ENCODE measurements at places on chromosomes 13 and 19.

DNA sequence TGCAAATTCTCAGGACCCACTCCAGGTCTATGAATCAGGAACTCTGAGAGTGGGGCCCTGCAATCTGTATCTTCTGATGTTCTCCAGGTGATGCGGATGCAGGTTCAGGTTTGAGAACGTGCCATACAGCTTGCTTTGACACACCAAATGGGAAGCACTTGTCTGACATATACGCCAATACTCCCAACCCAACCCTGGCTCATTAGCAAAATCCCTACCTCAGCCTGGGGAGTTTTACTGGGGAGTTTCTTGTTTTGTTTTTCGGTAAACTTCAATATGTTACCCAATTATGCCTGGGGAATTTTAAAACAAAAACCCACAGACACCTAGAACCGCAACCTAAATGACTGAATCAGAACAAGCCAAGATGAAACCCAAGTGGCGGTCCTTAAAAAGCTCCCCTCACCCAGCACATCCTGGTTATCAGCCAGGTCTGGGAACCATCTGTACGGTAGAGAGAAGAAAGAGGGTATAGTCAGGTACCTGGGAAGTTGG is 41.2 kb downstream of the ABCC4 start:
- no peak for DNase-seq

DNA sequence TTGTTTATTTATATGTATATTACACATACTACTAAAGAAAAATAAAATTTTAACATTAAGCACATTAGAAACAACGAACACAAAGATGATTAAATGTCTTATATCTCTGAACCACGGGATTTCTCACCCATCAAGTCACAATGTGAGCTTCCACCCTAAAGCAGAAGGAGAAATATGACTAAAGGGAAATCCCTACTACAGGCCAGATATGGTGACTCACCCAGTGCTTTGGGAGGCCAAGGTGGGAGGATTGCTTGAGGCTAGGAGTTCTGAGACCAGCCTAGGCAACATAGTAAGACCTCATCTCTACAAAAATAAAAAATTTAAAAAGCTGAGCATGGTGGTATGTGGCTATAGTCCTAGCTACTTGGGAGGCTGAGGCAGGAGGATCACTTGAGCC is 24.6 kb downstream of the DCT start:
- DNase-seq: no peak

DNA sequence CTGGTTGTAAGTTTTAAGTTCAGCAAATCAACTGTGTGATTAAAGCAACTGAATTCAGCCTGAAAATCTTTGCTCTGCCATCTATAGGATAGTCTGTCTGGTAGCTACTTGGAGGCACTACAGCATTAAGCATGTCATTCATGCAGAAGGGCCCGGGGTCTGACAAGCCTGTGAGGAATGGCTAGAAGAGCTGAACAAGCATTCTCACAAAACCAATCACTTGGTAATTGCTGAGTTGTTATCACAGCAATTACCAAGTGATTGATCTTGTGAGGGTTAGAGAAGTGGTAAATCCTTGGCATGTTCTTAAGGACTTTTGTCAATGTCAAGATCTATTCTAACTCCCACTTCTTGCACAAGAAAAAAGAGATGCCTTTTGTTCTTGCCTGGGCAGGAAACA is 356.1 kb downstream of the FGF14 start:
- DNase-seq: no peak

DNA sequence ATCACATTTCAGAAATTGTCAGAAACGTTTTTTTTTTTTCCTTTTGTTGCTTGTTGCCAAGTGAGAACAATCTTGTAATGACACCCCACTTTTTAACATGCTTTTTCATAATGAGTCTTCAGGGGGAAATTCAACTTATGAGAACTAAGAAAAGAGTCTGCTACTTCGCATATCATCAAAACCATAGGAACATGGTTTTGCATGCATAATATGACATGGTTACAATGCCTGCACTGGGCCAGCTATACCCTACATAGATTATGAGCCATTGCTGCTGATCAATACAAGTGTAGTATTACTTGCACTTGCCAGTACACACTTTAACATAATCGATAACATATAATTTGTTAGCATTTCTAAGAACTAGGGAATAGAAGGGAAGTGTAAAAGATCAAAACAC is 191.0 kb upstream of the NBEA start:
- no peak for DNase-seq

GRCh38 chr19:43126720-43127119 is 44.2 kb upstream of the PSG2 start:
- DNase-seq: no peak

- no peak for DNase-seq
Measured at GRCh38 chr13:97631158-97631557, 197.2 kb downstream of the RAP2A start.

GRCh38 chr13:113942591-113943103 is 31.2 kb downstream of the C13orf46 start:
- no peak for DNase-seq

DNA sequence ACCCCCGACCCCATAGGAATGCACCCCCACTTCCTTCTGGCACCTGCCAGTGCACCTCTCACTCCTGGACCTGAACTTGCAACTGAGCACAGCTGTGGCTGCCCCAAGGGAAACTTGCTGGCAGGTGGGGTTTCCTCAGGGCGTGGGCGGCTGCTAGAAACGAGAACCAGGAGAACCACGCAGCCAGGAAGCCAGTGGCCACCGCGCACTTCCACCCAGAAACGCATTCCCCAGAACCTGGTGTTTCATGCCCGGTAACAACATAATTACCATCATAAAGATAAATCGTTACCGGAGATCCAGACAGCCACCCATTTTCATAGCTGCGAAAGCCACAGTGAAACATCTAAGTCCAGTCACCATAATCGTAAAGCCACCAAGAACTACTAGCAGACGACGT is 75.2 kb upstream of the C13orf46 start:
- no peak for DNase-seq

GRCh38 chr13:47220453-47221140 is 323.7 kb upstream of the HTR2A start:
- DNase-seq: no peak

DNA sequence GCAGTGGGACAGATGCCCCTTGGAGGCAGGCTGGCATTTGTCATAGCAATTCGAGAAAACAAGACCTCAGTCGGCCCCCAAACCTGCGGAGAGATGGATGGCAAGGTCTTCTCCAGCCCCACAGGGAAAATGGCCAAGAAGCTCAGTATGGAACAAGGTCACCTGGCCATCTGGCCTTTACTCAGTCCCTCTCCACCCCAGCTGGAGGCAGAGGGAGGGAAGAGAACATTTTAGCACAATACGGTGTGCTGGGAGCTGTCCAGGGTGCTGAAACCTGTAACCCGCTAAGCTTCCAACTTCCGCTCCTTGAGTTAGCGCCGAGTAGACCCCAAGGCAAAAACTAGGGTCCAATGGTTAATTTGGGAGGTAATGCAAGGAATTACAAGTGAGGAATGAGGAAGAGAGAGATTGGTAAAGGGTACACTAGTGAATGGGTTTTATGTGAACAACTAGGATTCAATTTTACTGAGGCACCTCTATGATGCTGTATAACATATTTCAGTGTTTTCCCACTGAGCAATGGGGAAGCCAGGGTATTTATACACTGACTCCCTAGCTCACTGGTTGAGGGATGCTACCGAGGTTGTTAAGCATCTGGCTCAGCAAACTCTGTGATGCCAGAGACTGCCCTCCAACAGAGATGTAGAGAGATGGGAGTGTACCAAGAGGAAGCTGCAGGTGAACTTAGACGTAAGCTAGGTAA is 64.3 kb downstream of the CACNA1A start:
- DNase-seq: no peak

DNA sequence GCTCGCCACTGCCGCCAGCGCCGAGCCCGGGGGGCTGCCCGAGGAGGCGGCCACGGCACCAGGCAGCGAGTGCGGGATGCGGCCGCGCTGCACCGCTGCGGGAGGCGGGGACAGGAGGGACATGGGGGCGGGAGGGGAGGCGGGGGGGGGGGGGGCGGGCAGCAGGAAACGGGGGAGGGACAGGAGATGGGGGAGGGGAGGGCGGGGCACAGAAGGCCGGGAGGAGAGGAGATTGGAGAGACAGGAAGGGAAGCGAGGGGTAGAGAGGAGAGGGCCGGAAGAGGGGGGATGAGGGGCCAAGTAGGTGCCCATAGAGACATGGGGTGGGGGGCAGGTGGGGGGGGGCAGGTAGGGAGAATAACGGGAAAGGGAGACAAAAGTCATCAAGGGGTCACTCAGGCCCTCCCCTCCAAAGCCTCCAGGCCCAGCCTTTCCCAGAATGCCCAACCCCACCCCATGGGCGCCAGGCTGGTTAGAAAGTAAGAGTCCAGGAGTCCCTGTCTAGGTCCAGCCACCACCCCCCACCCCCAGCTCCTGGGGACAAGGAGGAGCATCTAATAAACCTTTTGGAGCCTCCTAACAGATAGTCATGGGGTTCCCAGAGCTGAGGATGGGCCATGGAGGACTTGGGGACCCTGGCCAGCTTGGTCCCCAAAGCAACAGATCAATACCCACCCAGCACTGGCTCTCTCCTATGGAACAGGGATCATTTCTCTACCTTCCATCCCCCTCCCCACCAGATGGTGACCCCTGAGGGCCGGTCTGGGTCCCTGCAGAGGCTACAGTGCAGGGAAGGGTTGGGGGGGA is 9.5 kb downstream of the NR2F6 start:
- no peak for DNase-seq

- no peak for DNase-seq
Measured at GRCh38 chr19:9622531-9622930, 1.5 kb upstream of the ZNF561 start.

DNA sequence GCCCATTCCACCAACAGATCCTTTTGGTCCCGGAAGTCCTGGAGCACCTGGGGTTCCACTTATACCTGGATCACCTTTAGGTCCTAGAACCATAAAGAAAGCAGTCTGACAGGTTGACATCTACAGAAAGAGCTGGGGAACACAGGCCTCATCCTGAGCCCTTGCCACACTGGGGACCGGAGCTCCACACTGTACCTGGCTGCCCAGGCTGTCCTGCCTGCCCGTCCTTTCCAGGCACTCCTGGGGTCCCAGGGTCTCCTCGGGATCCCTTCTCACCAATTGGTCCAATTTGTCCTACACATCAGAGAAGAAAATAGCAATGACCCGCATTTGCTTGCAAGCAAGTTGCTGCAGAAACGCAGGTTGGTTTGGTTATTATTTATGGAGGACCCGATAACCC is 130.5 kb downstream of the COL4A1 start:
- no peak for DNase-seq

GRCh38 chr13:113129921-113130750 is 7.5 kb downstream of the F10 start:
- DNase-seq: no peak

- no peak for DNase-seq
Measured at GRCh38 chr13:98534821-98535220, 42.1 kb downstream of the STK24 start.

GRCh38 chr19:30870876-30871275 is 478.4 kb downstream of the TSHZ3 start:
- DNase-seq: no peak

DNA sequence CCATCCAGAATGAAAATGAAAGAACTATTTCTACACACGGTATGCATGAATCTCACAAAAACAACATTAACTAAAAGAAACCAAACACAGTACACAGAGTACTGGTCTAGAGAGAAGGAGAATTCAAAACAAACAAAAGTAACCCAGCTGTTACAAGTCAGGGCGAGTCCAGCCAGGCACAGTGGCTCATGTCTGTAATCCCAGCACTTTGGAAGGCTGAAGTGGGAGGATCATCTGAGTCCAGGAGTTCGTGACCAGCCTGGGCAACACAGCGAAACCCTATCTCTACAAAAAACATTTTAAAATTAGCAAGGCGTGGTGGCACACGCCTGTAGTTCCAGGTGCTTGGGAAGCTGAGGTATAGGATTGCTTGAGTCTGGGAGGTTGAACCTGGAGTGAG is 1.7 kb upstream of the PSMC4 start:
- no peak for DNase-seq

GRCh38 chr19:45972081-45972946 is 1.4 kb downstream of the NOVA2 start:
- DNase-seq: peak; percentile 53

- DNase-seq: no peak
Measured at GRCh38 chr13:98265692-98266551, 88.9 kb upstream of the RNF113B start.

- DNase-seq: peak; percentile 72
Measured at GRCh38 chr13:110713981-110714796, 689 bp downstream of the ING1 start.

DNA sequence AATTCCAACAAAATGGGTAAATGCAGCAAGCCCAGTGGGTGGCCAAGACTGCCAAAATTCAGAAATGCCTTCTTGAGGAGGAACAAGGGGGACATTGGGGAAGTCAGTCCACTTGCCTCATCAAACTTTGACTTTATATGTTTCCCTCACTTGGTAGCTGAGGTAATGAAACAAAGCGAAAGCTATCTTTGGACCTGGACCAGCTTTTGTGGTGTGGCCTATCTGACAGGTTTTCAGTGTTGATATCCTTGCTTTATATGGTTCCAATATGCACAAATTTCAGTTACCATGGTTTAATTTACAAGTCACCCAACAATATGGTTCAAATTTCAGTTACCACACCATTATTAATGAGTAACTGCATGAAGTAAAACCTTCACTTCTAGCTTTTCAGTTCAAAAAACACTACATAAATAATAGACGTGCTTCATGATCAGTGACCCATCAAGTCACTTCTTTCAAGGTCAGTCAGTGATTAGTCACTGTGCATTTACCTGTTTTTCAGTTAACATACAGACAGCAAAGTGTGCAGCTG is 17.7 kb upstream of the POU4F1 start:
- DNase-seq: no peak

- DNase-seq: no peak
Measured at GRCh38 chr19:34416021-34416545, 11.9 kb downstream of the PDCD2L start.

- no peak for DNase-seq
Measured at GRCh38 chr13:108326309-108326708, 56.8 kb downstream of the TNFSF13B start.

DNA sequence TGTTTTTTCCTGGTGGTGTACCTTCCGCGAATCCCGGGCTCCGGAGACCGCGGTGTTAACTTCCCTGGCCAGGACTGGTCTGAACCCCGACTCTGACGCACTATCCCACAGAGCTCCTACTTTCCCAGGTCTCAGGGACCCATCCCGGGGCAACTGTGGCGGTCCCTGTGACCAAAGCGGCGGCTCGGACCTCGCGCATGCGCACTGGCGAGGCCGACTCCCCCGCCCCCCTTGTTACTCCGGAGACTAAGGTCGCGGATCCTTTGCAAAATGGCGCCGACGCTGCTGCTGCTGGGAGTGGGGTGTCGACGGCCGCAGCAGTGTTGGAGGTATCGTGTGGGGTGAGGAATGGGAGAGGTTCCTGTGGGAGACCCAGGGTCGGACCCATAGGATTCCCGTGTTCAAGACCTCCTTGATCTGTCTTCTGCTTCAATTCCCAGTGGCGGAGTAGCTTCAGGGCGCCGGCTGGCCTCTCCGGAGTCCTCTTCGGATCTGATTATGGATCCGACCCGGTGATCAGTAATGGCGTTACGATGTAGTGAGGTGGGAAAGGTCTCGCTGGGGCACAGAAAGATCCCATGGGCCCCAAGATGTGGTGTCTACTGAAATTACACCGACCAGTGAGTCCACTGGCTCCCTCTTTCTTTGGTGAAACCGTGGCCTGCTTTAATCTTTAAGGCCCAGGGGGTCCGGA is 66.6 kb upstream of the ZNF527 start:
- no peak for DNase-seq

All from Ammon's horn (tissue), 1 donor.